OCI-LY7 (cell line): ENCODE measurements at places on chromosomes 16 and 17. TPM values are rescaled to one million over a fixed set of nuclear protein-coding genes. Genes with fewer than 3 reads are reported as not detected.

Gene SSH2
- 73.9 and 78.6 TPM in 2 replicates for total RNA-seq

GRCh38 chr16:19282101-19282500, 3.4 kb upstream of the CLEC19A start:
- DNase-seq = no peak

Gene KLHL10
- total RNA-seq = not detected in 2 replicates

DNA sequence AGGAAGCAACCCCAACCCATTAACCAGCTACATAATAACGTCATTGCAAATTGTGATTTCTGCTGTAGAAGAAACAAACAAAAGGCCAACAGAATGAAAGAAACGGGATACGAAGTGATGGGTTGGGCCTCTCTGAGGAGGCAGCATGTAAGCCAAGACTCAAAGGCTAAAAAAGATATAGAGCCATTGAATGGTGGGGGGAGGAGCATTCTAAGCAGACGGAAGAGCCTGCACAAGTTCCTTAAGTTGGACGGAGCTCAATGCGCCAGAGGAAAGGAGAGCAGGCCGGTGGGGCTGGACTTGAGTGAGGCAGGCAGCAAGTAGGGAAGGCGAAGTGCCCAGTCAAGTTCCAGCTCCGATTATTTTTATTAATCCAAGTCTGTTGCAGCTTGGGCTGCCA, 160.3 kb downstream of the SHISA9 start:
- DNase-seq = no peak

GRCh38 chr17:55778389-55779118, 27.7 kb downstream of the PCTP start:
- no peak for DNase-seq

DNA sequence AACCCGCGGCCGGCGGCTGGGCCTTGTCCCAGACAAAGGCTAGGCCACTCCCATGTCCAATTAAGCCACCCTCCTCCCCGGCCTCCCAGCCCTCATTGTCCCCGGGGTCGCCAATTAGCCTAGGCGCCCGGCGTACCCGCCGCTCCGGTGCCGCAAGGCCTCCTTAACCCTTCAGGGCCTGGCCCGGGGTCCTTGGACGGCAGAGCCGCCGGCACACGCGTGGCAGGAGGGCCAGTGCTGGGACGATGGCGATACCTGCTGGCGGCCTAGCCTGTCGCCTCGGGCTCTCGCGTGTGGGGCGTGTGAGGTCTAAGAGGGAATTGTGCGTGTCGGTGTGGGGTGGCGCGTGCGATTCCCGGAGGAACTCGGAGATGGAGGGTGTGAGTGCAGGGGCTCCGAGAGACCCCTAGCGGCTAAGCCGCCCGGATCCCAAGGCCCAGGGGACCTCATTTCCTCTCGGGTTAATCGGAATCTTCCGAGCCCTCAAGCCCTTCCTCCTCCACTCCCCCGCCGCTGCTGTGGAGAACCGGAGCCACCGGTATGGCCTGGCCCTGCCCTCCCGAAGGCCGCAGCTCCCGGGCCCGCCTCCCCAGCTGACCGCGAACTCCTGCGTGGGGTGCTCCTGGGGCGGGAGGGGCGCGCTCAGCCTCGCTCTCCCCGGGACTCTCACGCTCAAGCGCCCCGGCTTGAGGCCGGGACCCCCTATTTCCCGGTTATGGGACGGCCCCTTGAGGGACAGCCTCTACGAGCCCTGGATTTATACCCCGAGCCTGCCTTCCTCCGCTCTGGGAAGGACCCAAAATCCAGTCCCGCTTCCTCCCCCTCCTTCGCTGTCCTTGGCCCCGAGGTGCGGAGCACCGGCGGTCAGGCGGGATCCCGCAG, 11.9 kb downstream of the TBX2 start:
- DNase-seq = peak; percentile 27

- no peak for DNase-seq
These were observed 5.2 kb upstream of the SH2B1 start for GRCh38 chr16:28858421-28858820.

DNA sequence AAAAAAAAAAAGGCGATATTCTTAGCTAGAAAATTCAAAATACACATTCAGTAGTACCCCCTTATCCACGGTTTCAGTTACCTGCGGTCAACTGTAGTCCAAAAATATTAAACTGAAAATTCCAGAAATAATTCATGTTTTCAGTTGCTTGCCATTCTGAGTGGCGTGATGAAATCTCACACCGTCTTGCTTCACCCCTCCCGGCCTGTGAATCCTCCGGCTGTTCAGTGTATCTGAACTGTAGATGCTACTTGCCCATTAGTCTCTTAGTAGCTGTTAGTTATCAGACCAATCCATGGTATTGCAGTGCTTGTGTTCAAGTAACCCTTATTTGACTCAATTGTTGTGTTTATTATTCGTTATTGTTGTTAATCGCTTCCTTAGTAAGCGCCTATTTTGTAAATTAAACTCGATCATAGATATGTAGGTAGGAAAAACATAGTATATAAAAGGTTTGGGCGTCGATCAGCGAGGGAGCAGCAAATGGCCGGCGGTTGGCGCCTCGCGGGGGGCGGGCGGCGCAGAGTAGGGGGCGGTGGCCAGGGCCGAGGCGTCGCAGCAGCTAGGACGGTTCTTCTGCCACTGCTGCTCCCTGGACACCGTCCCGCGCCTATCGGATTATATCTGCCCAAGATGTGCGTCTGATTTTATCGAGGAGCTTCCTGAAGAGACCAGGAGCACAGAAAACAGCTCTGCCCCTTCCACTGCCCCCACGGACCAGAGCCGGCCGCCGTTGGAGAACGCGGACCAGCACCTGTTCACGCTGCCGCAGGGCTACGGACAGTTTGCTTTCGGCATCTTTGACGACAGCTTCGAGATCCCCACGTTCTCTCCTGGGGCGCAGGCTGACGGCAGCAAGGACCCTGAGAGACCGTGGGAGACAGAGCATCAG, 39.8 kb upstream of the AKAP1 start:
- DNase-seq = no peak

Gene TMED6
- total RNA-seq = 1.2 and 1.7 TPM in 2 replicates

DNA sequence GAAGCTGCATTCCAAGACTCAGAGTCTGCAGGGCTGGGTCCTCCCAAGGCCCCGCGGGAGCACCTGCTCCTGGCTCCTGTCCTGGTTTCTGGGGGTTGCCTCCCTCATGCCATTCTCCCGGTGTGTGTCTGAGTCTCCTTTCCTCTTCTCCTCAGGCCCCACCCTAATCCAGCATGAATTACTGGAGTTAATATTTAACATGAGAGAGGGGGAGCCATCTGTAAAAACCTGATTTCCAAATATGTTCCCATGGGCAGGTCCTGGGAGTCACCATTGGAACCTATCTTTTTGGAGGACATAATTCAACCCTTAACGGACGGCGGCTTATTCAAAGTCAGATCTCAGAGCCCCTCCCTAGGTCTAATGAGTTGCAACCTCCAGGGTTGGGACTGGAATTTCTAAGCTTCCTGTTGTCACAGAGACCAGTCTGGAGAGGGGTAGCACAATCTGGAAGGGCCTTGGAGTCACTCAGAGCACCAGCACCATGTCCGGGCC, 5.4 kb downstream of the C17orf99 start:
- DNase-seq = no peak

- DNase-seq = no peak
These were observed 41.7 kb downstream of the CREBBP start for GRCh38 chr16:3838600-3839401.

DNA sequence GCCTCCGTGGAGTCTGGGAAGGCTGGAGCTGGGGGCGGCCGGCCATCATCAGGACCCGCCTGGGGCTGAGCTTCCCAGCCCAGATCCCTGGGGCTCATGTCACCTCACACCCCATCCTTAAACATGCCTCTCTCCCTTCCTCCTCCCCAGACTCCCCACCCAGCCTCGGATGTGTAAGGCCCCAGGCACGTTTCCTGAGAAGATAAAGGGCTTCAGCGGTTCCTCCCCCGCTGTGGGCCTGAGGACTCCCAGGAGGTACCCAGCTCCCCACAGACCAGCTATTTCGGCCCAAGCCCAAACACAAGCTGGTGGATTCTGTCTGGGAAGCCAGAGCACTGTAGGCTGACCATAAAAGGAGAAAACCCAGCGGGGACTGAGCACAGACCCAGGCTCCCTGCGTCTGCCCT, 49.2 kb downstream of the MYH11 start:
- no peak for DNase-seq

GRCh38 chr17:34633351-34633750, 54.0 kb downstream of the TMEM132E start:
- DNase-seq = no peak

DNA sequence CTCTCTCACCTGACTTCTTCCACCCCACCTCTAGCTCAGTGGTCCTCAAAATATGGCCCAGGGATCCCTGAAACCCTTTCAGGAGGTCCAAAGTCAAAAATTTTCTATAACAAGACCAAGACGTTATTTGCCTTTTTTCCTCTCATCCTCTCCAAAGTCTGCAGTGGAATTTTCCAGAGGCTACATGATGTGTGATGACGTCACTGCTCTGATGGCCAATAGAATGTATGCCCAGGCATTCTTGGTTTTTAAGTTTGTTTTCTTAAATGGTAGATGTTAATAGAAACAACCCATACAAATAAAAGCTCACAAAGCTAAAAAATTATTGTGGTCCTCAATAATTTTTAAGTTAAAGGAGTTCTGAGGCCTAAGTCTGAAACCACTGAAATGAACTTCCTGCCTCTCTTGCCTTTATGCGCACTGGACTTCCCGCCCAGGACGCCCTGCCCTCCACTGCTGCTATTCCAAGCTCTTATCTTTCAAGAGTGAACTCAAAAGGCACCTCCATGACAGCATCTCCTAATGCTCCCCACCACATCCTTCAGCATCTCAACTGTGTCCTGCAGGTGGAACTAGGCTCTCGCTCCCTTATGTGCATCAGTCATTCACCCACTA, 13.5 kb downstream of the UBE2O start:
- peak; percentile 31 for DNase-seq

Gene ITGAL
- 125 and 140 TPM in 2 replicates for total RNA-seq

DNA sequence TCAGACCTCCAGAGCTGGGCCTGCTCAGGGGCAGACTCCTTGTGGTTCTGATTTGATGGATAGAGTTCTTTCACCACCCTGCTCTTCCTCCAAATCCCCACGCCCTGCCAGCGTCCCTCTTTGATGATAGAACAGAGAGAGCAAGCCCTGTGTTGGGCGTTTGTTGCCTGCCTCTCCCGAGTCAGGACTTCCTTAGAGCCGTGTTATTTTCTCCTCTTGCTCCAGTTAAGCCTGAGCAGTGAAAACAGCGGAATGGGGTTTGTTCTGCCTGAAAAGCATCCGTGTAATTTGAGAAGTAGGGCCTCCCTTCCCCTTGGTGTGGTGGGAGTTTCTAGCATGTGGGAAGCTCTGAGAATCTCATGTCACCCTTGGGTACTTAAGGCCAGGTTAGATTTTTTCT, 22.1 kb downstream of the TMEM94 start:
- DNase-seq = no peak

Gene GDE1
- total RNA-seq = 30.8 and 33.5 TPM in 2 replicates

DNA sequence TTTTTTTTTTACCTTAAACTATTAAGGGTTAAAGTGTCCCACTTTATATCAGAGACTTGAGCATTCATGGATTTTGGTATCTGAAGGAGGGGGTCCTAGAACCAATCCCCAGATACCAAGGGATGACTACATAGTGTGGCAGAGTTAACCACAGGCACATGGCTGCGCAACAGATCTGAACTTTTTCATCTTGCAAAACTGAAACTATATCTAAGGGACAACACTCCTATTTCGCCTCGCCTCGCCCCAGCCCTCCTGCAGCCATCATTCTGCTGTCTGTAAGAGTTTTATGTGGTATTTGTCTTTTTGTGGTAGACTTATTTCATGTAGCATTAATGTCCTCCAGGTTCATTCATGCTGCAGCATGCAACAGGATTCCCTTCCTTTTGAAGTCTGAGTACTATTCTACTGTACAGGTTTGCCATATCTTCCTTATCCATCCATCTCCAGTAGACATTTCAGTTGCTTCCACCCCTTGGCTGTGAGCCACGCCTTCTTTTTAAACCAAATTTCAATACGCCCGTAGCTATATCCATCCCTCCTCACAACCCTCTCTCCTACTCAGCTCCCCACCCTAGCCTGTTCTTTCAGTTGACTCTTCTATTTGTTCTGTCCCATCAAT, 53.2 kb downstream of the AMFR start:
- DNase-seq = no peak

DNA sequence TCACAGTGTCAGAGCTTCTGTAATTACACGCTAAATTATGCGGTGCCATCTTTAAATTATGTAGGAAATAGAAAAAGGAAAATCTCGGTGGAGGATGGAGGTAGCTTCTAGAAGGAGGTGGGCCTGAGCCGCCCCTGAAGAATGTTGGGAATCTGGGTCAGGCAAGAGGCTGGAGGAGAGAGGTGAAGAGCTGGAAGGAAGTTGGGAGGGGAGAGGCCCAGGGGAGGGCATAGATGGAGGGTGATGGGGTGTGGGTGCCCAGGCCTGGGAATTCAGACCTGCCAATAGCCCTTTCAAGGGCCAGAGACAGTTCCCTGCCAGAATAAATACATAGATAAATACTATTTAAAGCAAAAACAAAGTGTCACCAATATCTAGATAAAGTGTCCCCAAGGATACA, 415.0 kb upstream of the HSBP1 start:
- no peak for DNase-seq

GRCh38 chr17:31249835-31250141, 47.3 kb downstream of the OMG start:
- no peak for DNase-seq

GRCh38 chr16:78842950-78843349, 743.5 kb downstream of the WWOX start:
- no peak for DNase-seq

- no peak for DNase-seq
These were observed 578 bp downstream of the PGAP6 start for GRCh38 chr16:381012-381788.

Gene OTOP2
- total RNA-seq = not detected in 2 replicates

- DNase-seq = no peak
These were observed 55.1 kb downstream of the KSR1 start for GRCh38 chr17:27511168-27511883.

DNA sequence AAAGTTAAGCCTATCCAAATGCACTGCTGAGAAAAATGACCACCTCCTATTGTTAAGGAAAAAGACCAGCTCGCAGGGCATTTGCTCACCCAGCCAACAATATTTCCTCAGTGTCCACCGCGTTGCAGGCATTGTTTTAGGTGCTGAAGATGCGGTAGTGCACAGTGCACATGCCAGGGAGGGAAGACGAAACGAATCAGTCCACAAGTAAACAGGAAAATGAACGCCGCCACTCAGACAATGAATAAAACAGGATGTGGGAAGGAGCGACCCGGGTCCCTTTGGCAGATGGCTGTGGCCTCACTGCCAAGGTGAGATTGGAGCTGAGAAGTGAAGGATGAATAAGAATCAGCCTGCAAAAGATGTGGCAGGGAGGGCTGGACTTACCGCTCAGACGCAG, 249.2 kb downstream of the FOXL1 start:
- DNase-seq = no peak

DNA sequence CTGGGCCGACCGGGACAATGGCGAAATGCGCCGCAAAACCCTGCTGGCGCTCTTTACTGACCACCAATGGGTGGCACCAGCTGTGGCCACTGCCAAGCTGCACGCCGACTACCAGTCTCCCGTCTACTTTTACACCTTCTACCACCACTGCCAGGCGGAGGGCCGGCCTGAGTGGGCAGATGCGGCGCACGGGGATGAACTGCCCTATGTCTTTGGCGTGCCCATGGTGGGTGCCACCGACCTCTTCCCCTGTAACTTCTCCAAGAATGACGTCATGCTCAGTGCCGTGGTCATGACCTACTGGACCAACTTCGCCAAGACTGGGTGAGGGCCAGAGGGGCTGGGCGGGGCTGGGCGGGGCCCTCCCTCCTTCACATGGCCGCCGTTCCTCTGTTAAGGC, 4.3 kb upstream of the SPEM1 start:
- no peak for DNase-seq

Gene ITGB4
- total RNA-seq = 1.9 and 3.9 TPM in 2 replicates

Gene LGALS9B
- total RNA-seq = not detected in 2 replicates

GRCh38 chr17:8079291-8080207, 8.0 kb downstream of the ALOX12B start:
- DNase-seq = peak; percentile 90

Gene AIPL1
- total RNA-seq = not detected in 2 replicates

Gene EPOP
- total RNA-seq = 21.7 and 27.2 TPM in 2 replicates
